ENCODE measurements at places on chromosomes 12 and 14.

- no peak for DNase-seq
Observed at GRCh38 chr12:101891462-101891971, 14.1 kb downstream of the DRAM1 start.

GRCh38 chr12:59040656-59041055 lies 120.4 kb upstream of the LRIG3 start:
- no peak for DNase-seq

DNA sequence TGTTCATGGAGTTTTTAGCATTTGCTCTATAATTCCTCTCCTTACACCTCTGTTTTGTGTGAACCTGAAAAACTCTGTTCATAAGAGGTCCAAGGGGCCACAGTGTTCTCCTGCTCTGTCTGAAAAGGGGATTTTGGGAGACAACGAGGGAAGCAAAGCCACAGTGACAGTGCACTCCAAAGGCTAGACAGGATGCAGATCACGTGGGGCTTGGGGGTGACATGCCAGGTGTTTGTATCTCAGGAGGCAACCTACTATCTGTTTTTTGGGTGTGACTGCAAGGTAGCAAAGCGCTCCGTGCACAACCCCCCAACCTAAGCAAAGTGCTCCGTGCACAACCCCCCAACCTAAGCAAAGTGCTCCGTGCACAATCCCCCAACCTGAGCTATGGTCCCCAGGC lies 5.1 kb upstream of the CHD4 start:
- DNase-seq = no peak

DNA sequence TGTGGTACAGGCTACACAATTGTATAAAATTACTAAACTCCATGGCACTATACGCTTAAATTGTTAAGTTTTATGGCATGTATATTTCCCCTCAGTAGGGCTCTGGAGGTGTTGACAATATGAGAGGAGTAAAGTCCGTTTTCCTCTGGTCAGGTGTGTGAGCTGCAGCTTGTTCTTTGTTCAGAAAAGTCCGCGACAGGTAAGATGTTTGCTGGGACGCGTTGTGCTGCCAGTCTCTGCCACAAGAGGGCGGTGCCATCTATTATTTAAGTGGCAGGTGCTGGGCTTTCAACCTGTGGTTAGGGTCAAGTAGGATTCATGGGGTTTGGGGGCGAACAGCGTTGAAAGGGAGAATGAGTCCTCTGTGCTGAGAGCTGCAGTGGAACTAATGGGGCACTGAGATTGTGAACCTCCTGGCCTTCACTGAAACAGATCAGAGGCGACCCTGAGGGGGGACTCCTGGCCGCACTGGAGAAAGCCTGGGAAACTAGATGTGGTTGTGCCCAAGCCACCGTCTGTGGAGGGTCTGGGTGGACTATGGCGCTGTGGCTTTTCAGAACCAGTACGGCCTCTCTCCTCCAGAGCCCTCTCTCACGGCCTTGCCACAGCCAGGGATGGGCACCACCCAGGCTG lies 179.0 kb downstream of the SLC15A4 start:
- no peak for DNase-seq

GRCh38 chr14:61372379-61372778 lies 51.0 kb downstream of the PRKCH start:
- DNase-seq = no peak

DNA sequence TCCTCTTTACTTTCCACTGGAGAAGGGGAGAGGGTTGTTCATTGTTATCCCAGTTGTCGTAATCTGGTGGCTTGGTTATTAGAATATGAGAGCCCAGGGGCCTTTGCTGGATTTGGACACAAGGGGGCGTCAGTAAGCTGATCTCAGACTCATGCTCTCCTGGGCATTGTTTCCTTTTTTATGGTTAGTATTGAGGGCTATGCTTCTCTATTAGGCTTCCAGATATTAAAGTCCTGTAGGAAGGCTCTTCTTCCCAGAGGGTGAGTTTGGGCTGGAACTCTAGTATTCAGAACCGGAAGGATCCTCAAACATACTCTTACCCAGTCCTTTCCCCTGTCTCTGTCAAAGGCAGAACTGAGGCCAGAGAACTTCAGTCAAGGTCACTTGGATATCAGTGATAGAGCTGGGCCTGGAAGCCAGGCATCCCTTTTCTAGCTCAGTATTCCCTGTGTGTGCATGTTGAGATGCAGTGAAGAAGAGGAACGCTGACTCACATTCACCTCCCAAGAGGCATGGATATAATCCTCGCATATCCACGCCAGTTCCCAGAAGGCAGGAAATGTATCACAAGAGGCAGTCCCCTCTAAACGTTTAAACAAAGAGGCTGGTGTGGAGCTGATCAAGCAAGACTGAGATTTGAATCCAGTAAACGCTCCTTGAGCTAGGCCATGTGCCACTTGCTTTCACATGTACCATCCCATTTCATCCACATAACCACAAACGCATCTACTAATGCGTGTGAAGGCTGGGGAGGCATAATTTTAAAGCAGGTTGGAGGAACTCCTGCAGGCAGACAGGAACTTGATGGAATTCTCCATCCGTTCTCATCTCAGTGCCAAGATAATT lies 41.6 kb downstream of the UBE3B start:
- peak; percentile 23 for DNase-seq

DNA sequence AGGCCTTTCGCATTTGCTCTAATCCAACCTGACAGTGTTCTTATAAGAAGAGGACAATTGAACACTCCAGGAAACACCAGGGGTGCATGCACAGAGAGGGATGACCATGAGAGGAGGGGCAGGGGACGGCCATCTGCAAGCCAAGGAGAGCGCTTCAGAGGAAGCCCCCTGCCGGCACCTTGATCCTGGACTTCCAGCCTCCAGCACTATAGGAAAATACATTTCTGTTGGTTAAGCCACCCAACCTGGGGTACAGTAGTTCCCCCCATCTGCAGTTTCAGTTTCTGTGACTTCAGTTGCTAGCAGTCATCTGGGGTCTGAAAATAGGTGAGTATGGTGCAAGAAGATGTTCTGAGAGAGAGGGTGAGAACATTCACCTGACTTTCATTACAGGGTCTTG lies 64.7 kb downstream of the CLMN start:
- DNase-seq = no peak
